ENCODE measurements at places on chromosomes 16 and 17.

DNA sequence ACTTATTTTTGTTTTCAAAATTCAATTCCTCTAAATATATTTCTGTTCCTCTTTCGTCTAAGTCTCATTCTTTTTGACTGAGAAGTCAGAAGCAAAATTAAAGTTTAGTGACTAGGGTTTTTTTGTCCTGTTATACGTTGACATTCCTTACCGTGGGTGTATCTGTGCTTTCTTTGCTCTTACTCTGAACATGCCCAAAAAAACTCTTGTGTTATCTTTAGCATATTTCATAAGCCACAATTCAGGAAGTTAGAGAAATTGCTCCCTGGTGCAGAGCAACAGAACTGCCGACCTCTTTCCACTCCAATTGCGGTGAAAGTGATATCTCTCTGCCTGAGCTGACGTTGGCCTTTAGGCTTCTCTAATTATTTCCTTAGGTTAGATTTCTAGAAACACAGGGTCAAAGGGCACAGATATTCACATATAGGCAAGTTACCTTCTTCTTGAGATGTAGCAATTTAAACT is 65.7 kb downstream of the CENPV start:
- DNase-seq: peak; percentile 52

DNA sequence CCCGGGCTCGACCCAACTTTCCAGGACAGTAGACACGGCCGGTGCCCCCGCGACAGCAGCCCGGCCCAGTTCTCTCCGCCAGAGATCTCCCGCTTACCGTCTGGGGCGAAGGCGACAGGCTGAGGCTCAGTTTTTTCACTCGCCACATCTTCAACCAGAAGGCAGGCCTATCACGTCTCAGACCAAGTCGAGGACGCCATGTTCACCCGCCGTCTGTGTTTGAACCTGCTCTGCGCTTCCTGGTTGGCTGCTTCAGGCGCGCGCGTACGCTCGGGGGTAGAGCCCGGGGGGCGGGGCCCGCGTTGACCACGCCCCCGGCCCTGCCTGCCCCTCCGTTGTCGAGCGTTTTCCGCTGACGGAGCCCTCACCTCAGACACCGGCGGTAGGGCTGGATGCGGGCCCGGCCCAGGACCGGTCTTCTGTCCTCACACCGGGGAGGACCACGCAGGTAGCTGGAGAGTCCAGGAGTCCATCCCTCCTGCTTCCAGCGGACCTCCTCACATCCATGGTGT is at the start of gene SPAG5:
Gene SPAG5, minus strand, starts transcription at position 227 of the 512 bp plus-strand sequence. Its CDS starts 79 bp downstream, at position 148.
- DNase-seq: peak; percentile 96

- no peak for DNase-seq
These were observed 100.6 kb upstream of the METRNL start for GRCh38 chr17:82978765-82979349.

DNA sequence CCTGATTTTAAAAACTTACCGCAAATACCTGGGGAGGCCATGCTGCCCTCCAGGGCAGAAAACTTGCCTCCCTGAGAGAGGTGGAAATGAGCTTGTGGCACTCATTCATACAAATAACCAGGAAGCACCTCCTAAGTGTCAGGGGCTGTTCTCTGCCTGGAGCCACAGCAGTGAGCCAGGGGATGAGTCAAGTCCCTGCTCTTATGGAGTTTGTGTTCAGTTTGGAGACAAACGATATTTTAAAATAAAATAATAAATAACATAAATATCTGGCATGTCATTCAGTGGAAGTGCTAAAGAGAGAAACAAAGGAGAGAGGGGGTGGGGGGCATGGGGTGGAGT is 313.8 kb downstream of the C16orf95 start:
- no peak for DNase-seq

- DNase-seq: no peak
These were observed 111.9 kb upstream of the TNRC6C start for GRCh38 chr17:77846531-77847085.

DNA sequence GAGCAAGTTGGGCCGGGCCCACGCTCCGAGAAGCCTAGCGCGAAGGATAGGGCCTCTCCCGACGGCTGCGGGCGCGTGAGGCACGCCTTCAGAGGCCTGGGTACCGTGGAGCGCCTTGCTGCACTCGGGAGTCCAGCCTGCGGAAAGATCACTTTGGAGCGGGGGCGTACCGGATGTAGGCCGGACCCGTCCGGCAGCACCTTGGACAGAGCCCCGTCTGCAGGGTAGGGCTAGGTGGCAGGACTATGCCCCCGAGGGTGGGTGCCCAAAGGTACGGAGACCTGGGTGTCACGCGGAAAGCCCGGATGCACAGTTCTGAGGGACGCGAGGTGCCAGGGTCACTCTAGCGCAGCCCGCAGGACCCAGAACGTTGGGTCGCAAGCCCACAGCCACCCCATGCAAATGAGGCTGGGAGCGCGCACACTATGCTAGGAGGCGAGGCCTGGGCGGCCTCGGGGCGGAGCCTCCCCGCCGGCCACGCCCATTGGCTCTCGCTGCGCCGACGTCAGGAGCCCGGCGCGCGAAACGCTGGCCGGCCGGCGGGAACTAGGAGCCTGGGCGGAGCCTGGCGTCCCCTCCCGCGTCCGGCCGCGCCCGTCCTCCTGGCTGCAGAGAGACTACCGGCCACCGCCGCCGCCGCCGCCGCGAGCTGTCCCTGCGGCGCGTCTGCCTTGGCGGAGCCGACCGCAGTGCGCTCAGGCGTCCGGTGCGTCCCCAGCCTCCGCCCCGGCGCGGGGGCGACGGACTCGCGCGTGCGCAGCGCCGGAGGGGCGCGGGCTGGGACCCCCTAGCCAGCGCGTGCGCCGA is at the start of gene PAQR4:
Gene PAQR4, plus strand, starts transcription at position 611 of the 807 bp plus-strand sequence. CDS start 327 bp downstream, outside the sequence.
- DNase-seq: peak; percentile 85

- DNase-seq: no peak
These were observed 92.9 kb downstream of the IRF8 start for GRCh38 chr16:85991856-85992255.

- no peak for DNase-seq
These were observed 30.9 kb upstream of the DYNLRB2 start for GRCh38 chr16:80509872-80510271.

DNA sequence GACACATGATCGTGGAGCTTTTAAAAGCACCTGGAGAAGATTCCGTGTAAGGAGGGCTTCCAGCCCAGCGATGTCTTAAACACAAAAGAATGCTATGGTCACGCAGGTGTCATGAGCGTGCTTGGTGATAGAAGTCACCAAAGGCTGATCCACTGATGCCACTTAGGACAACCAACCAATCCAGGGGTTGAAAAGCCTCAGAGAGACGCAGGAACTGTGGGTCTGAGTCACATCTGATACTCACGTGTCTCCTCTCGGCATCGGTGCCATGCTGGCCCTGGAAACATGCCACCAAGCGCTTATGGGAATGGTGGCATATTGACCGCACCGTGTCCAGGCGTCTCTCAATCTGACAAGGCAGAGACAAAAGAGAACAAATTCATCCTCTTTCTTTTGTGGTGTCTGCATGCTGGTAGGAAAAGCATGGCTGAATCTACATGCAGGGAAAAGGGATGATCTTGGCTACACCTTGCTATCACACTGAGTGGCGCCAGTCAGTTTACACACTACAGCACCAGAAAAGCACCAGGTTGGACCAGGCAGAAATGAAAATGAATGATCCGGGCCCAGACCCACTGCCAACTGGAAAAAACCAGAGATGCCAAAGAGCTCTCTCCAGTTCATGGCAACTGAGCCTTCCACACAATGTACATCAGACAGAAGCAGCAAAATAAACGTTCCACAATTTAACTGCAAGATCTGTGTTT is 38.0 kb downstream of the ARHGAP17 start:
- DNase-seq: no peak

DNA sequence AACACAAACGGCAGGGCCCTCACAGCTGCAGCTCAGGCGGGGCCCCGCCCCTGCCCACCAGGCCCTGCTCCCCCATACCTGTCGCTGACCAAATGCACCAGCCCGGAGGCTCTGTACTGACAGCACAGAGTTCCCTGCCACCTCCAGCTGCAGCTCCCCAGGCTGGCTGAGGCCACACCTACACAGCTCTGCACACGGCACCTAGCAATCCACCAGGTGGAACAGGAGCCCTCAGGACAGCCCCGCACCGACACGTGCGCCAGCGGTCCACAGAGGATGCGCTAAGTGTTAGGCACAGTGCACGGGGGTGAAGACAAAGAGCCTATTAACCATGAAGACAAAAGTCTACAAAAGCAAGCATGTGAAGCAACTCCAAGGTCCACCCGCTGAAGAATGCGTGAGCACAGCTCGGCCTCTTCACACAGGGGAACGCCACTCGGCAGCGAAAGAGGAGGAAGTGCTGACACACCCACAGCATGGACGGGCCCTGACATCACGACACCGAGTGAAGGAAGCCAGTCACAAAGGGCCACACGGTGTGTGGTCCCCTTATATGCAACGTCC is 5.4 kb downstream of the ZCCHC14 start:
- DNase-seq: no peak

DNA sequence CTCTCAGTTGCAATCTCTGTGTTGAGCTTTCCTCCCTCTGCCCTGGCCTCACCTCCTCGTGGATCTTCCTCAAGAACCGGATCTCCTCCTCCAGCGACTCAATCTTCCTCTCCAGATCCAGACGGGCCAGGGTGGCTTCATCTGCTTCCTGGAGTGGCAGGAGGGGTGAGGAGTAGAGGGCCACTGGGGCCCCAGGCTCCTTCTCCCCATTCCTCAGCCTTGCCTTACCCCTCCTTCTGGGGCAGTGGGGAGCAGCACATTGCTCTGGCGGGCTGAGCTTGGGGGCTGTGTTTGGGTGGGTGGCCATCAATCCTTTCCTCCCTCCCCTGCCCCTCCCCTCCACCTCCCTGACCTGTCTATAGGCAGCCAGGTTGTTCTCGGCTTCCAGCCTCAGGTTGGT is 1.6 kb downstream of the GFAP start:
- DNase-seq: no peak

- no peak for DNase-seq
These were observed 12.2 kb downstream of the PPL start for GRCh38 chr16:4924593-4925292.

- DNase-seq: peak; percentile 88
These were observed 16.2 kb upstream of the TNRC6C start for GRCh38 chr17:77942112-77942988.

DNA sequence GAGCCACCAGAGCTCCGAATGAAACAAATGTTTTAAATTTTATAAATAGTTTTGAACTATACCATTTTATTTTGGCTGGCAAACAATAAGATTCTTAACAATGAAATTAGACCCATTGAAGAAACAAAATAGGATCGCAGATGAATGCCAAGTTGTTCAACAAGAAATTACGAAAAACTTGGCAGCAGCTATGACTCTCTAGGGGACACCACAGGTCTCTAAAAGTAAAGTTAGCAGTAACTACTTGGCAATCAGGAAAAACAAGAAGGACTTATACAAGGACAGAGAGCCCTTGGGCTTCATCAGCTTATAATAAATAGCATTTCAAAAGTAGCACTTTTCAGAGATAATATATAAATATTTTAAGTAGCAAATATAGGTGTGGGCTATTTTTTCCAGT is 603.8 kb upstream of the PSMD7 start:
- no peak for DNase-seq

- no peak for DNase-seq
These were observed 1.4 kb upstream of the AMZ2 start for GRCh38 chr17:68246271-68247028.

DNA sequence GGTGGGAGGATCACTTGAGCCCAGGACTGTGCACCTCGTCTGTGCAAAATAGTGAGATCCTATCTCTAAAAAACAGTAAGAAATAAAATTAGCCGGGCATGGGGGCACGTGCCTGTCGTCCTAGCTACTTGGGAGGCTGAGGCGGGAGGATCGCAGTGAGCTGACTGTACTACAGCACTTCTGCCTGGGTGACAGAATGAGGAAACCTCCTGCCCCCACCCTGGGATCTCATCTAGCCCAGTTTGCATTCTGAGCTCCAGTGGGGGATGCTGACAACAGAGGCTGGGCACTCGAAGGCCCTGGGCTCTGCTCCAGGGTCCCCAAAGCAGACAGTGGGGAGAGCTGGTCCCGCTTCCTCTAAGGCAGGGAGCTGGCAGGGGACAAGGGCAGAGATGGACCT is 7.1 kb downstream of the NAGPA start:
- no peak for DNase-seq

- DNase-seq: no peak
These were observed 4.5 kb downstream of the TRPV2 start for GRCh38 chr17:16419929-16420271.

GRCh38 chr17:16444258-16444886 is 29.0 kb downstream of the TRPV2 start:
- DNase-seq: no peak

- peak; percentile 89 for DNase-seq
These were observed 47.0 kb downstream of the CCDC182 start for GRCh38 chr17:57697891-57698711.

DNA sequence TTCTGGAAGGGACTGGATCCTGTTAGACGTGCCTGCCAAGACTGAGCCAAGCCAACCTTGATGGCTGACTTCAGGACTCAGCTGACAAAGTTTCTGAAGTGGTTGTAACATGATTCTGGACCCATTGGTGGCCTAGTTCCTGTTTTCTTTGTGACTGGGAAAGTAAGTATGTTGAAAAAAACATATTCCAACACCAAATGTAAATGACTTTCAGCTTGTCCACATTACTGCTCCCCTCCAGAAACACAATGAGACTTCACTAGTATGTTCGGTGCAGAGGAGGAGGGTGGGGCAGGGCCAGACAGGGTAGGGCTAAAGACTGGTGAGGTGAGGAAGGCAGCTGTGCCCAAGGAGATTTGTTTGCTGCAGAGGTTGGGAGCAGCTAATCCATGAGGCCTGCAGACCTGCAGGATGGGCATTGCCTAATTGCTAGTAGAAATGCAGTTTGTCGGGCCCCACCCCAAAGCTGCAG is 26.4 kb downstream of the NMT1 start:
- DNase-seq: no peak

GRCh38 chr17:28112181-28112580 is 69.7 kb downstream of the NLK start:
- DNase-seq: no peak

DNA sequence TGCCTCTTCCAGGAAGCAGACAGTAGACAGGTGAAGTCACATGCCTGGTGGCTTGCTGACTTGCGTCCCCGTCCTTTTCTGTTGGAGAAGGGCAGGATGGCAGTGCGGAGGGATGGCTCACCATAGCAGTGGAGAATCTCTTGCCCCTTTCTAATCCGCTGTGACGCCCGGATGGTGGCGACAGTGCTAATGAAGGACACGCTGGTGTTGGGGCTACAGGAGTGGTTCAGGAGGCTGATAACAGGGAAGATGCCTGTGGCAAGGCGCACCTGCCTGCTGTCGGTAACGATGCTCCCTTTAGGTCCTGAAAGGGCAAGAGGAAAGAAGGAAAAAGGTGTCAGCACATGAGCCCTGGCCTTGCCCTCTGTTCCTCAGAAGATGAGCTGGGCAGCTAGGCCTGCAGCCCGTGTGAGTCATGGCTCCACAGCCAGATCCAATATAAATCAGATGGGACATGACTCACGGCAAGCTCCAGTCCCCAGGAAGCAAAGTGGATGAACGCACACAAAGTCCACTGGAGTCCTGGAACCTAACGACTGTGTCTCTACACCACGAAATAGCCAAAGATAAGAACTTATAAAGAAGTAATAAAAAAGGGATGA is 25.5 kb downstream of the SERPINF1 start:
- peak; percentile 76 for DNase-seq
